Activated T-helper 2 cell treated with anti-CD3 and anti-CD28 coated beads, Interferon-gamma antibody, Interleukin-2, Interleukin-4, amounts not matched to agents 10 μg/mL and 5 μg/mL and 100 μg/mL, durations not matched to agents 14 hours and 24 hours and 36 hours (primary cell): ENCODE measurements at places on chromosomes 4 and X. TPM values are rescaled to one million over a fixed set of nuclear protein-coding genes. Genes with fewer than 3 reads are reported as not detected.

The C4orf50 gene
- 0.18 TPM in 2 replicates for total RNA-seq

The BST1 gene
- total RNA-seq, result 0.50 and 1.8 TPM in 2 replicates

The ARHGAP6 gene
- not detected in 2 replicates for total RNA-seq

The NLGN4X gene
- 0.09 and 0.18 TPM in 2 replicates for total RNA-seq

The SLC9B1 gene
- total RNA-seq, result 0.28 and 0.57 TPM in 2 replicates

The TRIM61 gene
- 2.7 and 3.2 TPM in 2 replicates for total RNA-seq

The GLOD5 gene
- total RNA-seq, result not detected in 2 replicates

The SLC7A11 gene
- total RNA-seq, result 0.92 and 1.8 TPM in 2 replicates

The PNPLA4 gene
- total RNA-seq, result 6.0 and 7.4 TPM in 2 replicates

The MAOB gene
- 10.3 and 11.6 TPM in 2 replicates for total RNA-seq

The ZNF630 gene
- total RNA-seq, result 0.25 and 0.55 TPM in 2 replicates

The MAGEA11 gene
- not detected in 2 replicates for total RNA-seq

The MAGEA12 gene
- not detected in 2 replicates for total RNA-seq

DNA sequence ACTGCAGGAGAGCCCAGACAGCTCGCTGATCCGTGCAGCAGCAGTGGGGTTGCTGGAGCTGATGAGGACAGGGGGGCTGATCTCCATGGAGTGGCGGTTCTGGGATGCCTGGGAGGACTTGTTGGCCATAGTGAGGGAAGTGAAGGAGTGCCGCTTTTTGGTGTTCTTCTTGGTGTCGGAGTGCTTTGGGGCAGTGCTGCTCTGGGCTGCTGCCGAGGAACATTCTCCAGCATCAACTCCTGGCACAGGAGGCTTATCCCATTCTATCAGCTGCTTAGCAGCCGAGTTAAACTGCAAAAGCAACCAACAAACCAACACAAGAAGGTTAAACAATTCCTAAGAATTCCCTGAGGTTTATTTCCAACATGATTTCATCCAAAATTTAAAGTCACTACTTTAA lies 126.3 kb upstream of the CBR4 start:
- no peak for DNase-seq

DNA sequence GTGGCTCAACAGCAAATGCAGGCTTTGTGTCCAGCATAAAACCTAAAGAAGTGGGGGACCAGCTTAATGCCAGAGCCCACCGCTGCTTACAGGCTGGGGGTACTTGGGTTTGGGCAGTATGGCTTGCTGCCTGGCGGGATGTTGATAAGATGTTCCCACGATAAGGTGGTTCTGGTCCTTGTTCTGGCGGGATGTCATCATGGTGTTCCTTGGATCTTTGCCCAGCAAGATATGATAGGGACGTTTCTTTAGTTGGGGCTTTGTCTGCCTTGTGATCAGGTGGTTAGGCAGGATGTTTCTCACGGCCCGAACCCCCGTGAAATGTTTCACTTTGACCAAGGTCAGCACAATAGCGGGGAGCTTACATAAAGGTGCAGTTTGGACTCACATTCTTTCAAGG lies 35.3 kb downstream of the PNPLA4 start:
- DNase-seq, result no peak

- no peak for DNase-seq
These were observed 690.3 kb upstream of the FAM241A start for GRCh38 chr4:111454961-111455360.

- no peak for DNase-seq
These were observed 6.1 kb downstream of the DAPP1 start for GRCh38 chr4:99822734-99823133.

DNA sequence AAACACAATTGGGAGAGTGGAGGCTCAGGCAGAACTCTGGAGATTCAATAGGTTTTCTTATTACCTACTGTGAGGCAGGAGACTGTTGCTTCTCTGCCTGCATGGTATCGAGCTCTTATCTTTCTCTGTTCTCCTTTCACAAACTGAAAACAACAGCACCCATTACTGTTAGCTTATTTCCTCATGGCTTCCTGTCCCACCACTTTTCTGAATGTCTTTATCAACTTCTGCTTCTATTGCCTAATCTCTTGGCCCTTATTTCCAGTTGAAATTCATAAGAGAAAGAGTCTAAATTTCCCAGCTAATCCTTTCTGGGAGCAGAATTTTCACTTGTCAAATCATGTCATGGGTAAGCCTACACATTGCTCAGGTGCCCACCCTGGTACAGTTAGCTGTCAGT lies 46.8 kb upstream of the NDST3 start:
- no peak for DNase-seq

- no peak for DNase-seq
These were observed 118.8 kb downstream of the GABRA2 start for GRCh38 chr4:46270986-46271596.

DNA sequence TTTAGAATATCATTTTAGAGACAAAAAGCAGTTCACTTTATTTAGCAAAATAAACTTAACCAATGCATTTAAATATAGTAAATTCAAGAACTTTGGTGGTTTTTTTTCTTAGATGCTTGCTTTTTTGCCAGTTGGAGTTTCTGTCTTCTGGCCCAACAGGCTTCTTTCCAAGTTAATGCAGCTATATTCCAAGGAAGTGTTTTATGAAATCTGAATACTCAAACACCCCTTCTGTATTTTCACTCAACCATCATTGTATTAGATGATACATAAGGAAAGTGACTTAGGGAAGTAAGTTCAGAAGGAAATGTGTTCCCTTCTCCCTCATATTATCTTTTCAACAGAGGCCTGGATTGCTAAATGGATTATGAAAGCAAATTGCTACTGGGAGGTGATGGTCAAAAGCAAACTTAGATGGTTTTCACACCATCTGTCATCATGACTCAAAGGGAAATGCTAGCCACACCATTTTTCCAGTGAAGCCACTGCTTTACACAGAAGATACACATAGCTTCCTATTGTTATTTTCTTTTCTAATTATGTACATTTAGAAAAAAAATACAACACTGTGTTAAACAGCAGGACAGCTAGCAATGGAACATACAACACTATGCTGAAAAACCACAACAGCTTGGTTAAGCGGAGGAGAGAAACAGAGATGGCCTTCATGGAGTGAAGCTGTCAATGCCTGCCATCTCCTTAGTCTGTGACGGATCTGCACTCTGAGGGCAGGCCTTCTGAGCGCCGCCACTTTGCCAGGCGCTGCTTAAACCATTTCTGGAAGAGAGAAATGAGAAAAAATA lies 32.9 kb downstream of the HOPX start:
- no peak for DNase-seq

DNA sequence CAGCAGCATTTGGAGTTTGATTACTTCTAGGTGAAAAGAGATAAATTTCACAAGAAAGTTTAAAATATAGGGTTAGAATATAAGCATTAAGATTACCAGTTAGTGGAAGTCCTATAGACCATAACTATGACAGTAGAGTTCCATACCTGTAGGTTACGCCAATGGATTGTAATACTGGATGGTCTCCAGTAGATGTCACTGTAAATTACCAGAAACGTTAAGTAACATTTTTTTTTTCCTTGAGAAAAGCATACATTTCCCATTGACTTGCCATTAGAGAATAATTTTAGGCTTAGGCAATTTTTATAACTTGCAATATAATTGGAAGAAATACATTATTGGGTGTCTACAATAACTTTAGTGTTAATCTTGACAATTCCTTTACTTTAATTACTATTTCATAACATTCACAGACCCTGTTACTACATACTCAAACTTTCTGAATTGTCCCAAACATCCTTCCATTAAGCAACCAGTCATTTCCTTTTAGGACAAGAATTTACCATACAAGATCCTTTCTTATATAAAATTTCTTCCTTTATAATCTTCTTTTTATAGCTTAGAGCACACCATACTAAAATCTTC lies 304.1 kb upstream of the TECRL start:
- DNase-seq, result no peak

- DNase-seq, result no peak
These were observed 108.6 kb downstream of the TBL1X start for GRCh38 chrX:9573282-9574106.

DNA sequence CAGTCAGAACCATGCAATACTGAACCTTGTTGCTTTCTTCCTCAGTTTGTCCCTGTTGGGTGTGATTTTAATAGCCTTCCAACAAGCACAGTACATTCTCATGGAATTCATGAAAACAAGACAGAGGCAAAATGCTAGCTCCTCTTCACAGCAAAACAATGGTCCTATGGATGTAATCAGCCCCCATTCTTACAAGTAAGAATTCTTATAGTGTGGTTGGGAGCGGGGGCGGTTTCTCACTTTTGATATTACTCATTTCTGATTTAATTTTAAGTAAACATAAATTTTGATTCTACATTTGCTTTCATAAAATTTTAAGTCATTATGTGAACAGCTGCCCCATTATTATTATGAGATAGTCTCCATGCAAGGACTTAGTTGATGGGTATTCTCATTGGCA lies 80.8 kb upstream of the TLR2 start:
- no peak for DNase-seq

DNA sequence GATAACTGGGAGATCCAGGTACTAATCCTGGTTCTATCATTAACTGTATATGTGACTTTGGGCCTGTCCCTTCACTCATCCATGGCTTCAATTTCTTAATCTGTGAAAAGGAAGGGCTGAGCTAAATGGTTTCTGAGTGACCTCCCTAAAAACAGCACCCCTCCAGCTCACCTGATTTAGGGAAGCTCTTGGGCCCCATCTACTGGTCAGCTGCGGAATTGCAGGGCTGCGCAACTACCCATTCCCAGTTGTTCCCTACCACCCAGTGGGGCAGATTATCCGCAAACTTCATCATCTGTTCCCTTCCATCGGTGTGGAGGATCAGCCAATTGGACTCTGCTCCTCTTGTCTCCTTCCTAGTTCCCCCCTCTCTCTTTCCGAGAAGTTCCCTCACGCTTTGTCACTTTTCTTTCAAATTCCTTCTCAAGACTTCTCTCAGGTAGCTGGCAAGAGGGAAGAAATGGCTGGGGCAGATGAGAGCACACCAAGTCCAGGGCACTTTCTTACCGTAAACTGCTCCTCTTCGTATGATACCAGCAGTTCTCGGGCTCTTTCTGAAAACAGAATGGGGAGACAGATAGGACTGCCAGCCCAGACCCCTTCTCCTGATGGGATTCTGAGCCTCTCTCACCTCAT lies 5.8 kb downstream of the LAS1L start:
- peak; percentile 13 for DNase-seq

GRCh38 chrX:66919280-66919832 lies 280.5 kb upstream of the EDA2R start:
- no peak for DNase-seq

GRCh38 chr4:182937268-182938204 lies 20.4 kb upstream of the DCTD start:
- no peak for DNase-seq

- DNase-seq, result no peak
These were observed 155.2 kb upstream of the GALNT7 start for GRCh38 chr4:173013232-173013930.

GRCh38 chr4:169649545-169650226 lies 29.3 kb downstream of the CLCN3 start:
- no peak for DNase-seq

DNA sequence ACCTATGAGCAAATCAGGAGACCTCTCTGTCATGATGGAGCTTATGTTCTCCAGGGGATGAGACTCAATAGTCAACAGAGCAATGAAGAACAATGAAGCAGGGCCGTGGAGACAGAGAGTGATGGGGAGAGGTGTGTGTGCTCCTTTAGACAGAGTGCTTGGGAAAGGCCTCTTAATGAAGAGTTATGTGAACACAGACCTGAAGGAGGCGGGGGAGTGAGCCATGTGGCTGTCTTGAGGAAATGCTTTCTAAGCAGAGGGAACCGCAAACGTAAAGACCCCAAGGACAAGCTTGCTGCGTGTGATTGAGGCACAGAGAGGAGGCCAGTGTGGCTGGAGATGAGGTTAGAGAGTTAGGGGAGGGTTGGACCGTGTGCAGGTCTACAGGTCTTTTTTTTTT lies 53.1 kb downstream of the CHRNA9 start:
- DNase-seq, result no peak

GRCh38 chr4:125097729-125098128 lies 217.0 kb upstream of the FAT4 start:
- no peak for DNase-seq

- no peak for DNase-seq
These were observed 367.6 kb downstream of the ARHGAP24 start for GRCh38 chr4:85842540-85842939.

- no peak for DNase-seq
These were observed 33.1 kb downstream of the LNX1 start for GRCh38 chr4:53558065-53558801.

- no peak for DNase-seq
These were observed 36.7 kb downstream of the LARP7 start for GRCh38 chr4:112673686-112674085.

DNA sequence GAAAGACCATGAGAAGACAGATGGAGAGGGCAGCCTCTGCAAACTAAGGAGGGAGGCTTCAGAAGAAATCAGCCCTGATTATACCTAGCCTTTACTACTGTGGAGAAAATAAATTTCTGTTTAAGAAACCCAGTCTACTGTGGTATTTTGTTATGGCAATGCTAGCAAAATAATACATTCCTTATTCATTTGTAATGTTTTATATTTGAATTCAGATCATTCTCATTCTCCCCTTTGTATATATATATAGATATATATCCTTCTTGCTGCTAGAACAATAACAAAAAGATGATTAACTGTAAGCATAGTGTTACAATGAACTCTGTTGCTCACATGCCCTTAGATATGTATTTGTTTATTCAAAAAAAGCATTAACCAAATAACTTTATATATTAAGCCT lies 22.5 kb downstream of the DMD start:
- no peak for DNase-seq

GRCh38 chr4:48247878-48248558 lies 21.6 kb downstream of the TEC start:
- DNase-seq, result no peak

- DNase-seq, result no peak
These were observed 160.1 kb upstream of the MBNL3 start for GRCh38 chrX:132648895-132649294.

- DNase-seq, result no peak
These were observed 808.0 kb downstream of the PCDH19 start for GRCh38 chrX:99602107-99602506.

GRCh38 chr4:19368800-19369199 lies 882.9 kb upstream of the SLIT2 start:
- no peak for DNase-seq

- DNase-seq, result no peak
These were observed 295.9 kb upstream of the CASK start for GRCh38 chrX:42219231-42219630.

- no peak for DNase-seq
These were observed 148.4 kb upstream of the CLNK start for GRCh38 chr4:10832806-10833628.

- DNase-seq, result no peak
These were observed 79.9 kb upstream of the EGFL6 start for GRCh38 chrX:13489454-13489853.

DNA sequence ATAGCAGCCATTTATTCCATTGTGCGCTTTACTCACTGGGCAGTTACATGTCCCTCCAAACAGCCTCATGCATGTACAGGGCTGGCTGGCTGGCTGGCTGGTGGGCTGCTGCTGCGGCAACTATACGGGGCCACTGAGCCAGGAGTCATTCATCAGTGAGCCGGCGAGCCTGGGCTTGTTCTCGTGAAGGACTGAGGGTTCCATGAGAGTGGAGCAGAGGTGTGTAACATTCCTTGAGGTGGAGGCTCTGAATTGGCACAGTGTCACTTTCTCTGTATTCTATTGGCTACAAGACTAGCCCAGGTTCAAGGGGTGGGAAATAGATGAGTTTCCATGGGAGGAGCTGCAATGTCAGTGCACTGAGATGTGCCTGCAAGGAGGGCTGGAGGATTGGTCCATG lies 89.1 kb downstream of the ARHGAP10 start:
- DNase-seq, result no peak
